Hepatocyte (in vitro differentiated cells): ENCODE measurements at places on chromosomes 6 and 20. TPM values are rescaled to one million over a fixed set of nuclear protein-coding genes. Genes with fewer than 3 reads are reported as not detected.
A peak's percentile ranks its signal among the peaks of the same experiment; 100 is the strongest.

- H3K27ac ChIP-seq = peak overlapping the region; percentile 97
- peak overlapping the region; percentile 78 for H3K4me3 ChIP-seq
- H3K27me3 ChIP-seq = no peaks in the 10 kb centered on the region
Measured at GRCh38 chr6:125957845-125958244, 1.3 kb downstream of the HINT3 start.

DNA sequence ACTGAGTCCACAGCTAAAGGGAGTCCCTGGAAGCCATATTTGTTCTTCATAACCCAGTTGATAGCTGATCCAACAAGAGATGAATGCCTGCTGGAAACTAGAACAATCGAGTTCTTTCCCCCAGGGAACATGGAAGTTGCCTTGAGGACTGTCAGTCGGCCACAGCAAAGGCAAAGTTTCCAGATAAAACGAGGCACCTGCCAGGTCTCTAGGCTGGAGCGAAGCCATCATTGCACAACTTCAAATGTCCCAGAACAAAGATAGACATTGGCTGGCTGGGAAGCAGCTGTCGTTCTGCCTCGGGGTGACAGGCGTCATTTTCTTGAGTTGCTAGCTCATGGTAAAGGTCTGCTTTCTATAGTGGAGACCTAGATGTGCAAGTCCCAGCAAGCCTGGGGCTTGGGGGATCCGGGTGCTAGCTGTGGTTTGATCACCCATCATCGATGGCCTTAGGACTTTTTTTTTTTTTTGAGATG is 184.4 kb upstream of the ZNF217 start:
- H3K4me1 ChIP-seq = peaks cover 5% of the 10 kb centered on the region
- H3K27ac ChIP-seq = no peak overlapping the region
- no peak for DNase-seq

GRCh38 chr6:95294043-95294442 is 283.3 kb upstream of the MANEA start:
- no peak overlapping the region for H3K4me3 ChIP-seq
- H3K36me3 ChIP-seq = no peaks in the 10 kb centered on the region
- no peaks in the 10 kb centered on the region for H3K4me1 ChIP-seq
- no peaks in the 10 kb centered on the region for H3K27me3 ChIP-seq

GRCh38 chr6:142279350-142280180 is 22.2 kb upstream of the ADGRG6 start:
- no peak for DNase-seq
- H3K36me3 ChIP-seq = no peaks in the 10 kb centered on the region
- no peak overlapping the region for H3K4me3 ChIP-seq
- H3K27ac ChIP-seq = peak overlapping the region; percentile 68

GRCh38 chr20:22426772-22427171 is 157.6 kb downstream of the FOXA2 start:
- peaks cover 33% of the 10 kb centered on the region for H3K4me1 ChIP-seq
- H3K4me3 ChIP-seq = no peak overlapping the region
- no peaks in the 10 kb centered on the region for H3K27me3 ChIP-seq
- no peaks in the 10 kb centered on the region for H3K36me3 ChIP-seq
- no peak for DNase-seq

DNA sequence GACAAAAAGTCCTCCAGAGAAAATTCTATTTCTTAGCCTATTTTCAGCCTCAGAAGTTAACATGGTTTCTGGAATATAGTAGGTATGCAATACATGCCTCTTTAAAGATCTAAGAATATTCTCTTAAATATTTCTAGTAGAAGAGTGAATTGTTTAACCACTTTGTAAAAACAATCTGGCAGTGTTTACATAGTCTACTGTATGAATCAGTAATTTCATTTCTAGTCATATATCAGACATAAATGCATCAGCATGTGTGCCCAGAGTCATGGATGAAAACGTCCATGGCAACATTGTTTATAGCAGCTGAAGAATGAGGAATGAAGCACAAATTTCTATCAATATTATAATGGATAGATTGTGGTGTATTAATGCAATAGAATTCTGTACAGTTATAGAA is 124.9 kb downstream of the NKAIN2 start:
- H3K4me3 ChIP-seq = no peak overlapping the region
- H3K27ac ChIP-seq = no peak overlapping the region
- no peaks in the 10 kb centered on the region for H3K36me3 ChIP-seq
- DNase-seq = no peak
- no peaks in the 10 kb centered on the region for H3K4me1 ChIP-seq

GRCh38 chr20:3218307-3218988 is 9.2 kb downstream of the ITPA start:
- no peak overlapping the region for H3K27ac ChIP-seq
- H3K4me3 ChIP-seq = no peak overlapping the region
- peak; percentile 67 for DNase-seq
- peaks cover 8% of the 10 kb centered on the region for H3K4me1 ChIP-seq
- peaks cover 3% of the 10 kb centered on the region for H3K36me3 ChIP-seq

- no peaks in the 10 kb centered on the region for H3K27me3 ChIP-seq
- peak within 1 kb of the TSS; percentile 97 for H3K27ac ChIP-seq
- no peaks in the 10 kb centered on the region for H3K36me3 ChIP-seq
- peaks cover 32% of the 10 kb centered on the region for H3K4me1 ChIP-seq
Measured at GRCh38 chr6:32192608-32193039, at the start of gene GPSM3. Gene GPSM3, minus strand, starts transcription at chr6:32192643. Its CDS starts 130 bp downstream, at chr6:32192513.

DNA sequence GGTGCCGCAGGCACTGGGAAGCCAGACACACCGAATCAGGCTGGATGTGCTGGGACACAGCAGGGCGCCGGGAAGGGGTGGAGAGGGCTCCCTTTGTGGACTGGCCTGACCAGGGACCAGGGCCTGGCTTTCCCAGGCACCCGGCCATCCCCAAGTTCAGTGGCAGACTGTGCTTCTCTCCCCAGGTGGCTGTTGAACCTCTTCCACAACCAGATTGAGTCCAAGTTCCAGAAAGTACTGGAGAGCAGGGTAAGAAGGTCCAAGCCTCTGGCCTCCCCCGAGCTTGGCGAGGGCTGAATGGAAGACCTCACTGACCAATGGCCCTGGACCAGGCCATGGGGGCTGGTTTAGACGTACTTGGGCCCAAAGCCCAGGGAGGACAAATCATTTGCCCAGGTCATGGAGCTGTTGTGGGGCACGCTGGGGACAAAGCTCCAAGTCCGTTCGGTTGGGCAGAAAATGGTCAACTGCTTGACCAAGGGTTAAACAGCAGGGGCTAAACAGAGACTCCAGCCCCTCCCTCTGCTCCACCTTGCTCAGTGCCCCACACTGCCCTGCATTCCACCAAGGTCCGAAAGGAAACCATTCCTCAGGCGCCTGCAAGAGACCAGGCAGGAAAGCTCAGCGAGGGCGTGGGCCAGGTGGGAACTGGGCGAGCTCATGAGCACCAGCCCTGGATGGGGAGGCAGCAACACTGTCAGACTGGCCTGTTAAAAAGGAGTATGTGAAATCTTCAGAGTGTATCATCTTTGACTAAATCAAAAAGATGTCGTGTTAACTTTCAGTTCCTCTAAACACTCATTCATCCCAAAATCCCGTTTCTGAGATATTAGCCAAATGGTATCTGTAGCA is 9.1 kb downstream of the LBP start:
- DNase-seq = no peak
- H3K27me3 ChIP-seq = no peaks in the 10 kb centered on the region
- H3K36me3 ChIP-seq = no peaks in the 10 kb centered on the region
- H3K4me3 ChIP-seq = no peak overlapping the region
- H3K4me1 ChIP-seq = no peaks in the 10 kb centered on the region

The MYH7B gene
- polyA plus RNA-seq = 0.42 and 1.9 TPM in 2 replicates

The C6orf132 gene
- 9.4 and 10.5 TPM in 2 replicates for polyA plus RNA-seq

The OXT gene
- polyA plus RNA-seq = 3.4 and 4.3 TPM in 2 replicates

The OLIG3 gene
- polyA plus RNA-seq = not detected in 2 replicates

The TTPAL gene
- polyA plus RNA-seq = 10.3 and 14.7 TPM in 2 replicates

The HAO1 gene
- polyA plus RNA-seq = 1.0 and 1.7 TPM in 2 replicates

The POLH gene
- polyA plus RNA-seq = 5.0 and 5.1 TPM in 2 replicates
